ENCODE measurements at places on chromosomes 3 and 15.

DNA sequence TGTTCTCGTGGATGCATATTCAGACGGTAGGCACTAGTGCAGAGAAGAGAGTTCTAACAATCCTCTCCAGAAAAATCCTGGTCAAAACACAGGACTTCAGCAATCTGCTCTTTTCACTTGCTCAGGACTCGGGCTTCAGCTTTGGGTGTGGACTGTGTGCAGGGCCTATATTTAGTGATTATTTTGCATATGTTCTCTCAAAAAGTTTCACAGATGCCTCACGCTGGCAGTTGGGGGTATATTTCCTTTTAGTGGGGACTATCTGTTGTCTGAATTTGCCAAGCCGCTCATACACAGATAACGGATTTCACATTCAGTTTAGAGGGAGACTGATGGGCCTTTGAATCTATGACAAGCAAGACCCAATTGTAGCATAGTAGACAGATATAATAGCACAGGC, 54.4 kb upstream of the LRRN1 start:
- no peak for DNase-seq

DNA sequence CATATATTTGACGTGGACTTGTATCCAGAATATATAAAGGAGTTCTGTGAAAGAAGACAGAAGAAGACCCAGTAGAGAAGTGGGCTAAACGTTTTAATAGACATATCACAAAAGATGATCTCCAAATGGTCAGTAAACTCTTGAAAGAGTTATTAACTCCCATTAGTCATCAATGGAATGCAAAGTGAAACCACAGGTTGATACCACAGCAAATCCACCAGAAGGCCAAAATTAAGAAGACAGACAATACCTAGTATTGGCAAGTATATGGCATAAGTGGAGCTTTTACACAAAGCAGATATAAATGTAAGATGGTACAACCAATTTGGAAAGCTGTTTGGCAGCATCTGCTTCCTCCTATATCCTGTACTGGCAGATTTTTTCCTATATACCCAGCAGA, 6.0 kb downstream of the SPATA16 start:
- DNase-seq: no peak

DNA sequence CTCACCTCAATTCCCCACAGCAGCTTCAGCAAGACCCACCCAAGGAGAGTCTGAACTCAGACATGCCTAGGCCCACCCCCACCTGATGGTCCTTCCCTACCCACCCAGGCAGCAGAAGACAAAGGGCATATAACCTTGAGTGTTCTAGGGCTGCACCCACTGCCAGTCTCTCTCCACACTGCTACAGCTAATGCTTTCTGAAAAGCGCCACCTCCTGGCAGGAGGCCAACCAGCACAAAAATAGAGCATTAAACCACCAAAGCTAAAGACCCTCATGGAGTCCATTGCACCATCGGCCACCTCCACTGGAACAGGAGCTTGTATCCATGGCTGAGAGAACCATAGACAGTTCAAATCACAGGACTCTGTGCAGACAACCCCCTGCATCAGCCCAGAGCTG, 11.3 kb upstream of the RPL39L start:
- peak; percentile 18 for DNase-seq

- no peak for DNase-seq
Observed at GRCh38 chr3:11375333-11376088, 103.3 kb downstream of the ATG7 start.
